ENCODE measurements at places on chromosomes 7 and 10.

DNA sequence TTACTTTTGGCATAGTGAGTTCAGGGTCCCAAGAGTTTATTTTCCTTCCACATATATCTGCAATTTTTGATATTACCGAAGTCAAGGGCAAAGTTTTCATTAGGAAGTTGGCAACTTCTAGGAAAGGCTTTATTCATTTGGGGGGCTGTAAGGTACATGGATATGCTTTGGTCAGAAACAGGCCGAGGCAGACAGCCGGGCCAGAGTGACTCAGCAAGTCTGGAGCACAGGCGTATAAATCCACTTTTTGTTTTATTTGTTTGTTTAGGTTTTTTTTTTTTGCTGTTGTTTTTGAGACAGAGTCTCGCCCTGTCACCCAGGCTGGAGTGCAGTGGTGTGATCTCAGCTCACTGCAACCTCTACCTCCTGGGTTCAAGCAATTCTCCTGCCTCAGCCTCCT lies 3.7 kb downstream of the ZNF680 start:
- no peak for DNase-seq

DNA sequence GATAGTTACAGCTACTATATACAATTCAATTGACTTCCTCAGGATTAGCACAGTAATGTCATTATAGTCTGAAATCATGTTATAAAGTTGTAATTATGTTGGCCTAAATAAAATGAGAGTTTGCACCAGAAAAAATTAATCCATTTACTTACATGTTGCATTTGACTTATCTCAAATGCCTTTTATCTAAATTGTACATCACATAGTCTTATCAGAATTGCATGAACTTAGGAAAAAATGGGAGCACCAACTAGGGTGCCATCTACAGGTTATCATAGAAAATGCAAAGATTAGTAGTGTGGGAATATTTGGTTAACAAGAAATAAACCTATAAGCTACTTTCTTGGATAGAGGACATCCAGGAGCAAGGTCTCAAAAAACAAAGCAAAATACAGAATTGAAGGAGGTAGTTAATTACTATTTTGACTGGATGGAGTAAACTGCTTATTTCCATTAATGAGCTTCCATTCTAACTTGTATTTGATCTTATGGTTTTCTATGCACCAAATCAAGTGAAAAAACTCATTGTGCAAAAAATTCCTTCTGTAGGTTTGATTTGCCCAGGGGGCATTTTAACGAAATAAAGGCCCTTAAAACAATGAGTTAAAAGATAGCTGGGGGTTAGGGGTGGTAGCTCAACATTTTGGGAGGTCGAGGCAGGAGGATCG lies 60.0 kb upstream of the ORC5 start:
- DNase-seq, result no peak

DNA sequence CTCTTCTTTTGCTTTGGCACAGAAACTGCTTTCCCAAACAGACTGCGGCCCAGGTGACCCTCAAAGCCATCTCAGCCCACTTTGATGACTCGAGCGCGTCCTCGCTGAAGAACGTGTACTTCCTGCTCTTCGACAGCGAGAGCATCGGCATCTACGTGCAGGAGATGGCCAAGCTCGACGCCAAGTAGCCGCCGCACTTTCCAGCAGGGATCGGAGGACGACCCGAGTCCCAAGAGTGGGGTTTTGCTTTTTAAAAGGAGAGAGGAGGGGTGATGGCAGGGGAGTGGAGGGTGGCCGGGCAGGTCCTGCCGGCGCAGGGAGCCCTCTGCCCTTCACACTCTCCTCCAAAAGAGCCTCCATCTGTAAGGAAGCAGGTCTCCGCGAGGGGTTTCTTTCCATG lies 21.1 kb downstream of the AIFM2 start:
- no peak for DNase-seq

- peak; percentile 74 for DNase-seq
These were observed 429.1 kb upstream of the NFE2L3 start for GRCh38 chr7:25722856-25723255.

DNA sequence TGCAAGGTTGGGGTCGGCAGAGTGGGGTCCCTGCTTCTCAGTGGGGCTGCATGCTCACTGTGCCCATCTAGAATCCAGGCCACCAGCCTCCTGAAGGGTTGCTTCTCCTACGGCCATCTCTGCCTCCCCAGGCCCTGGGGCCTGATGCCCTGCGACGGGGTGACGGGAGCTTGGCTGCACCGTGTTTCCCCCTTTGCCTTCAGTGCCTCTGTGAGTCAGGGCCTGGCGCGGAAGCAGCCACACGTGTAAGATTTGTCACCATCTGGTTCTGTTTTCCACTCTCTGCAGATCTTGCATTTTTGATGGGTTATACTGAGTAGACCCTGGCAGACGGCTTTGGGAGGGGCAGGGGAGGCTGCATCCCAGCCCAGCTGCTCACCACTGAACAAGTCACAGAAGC lies 7.2 kb downstream of the ADAMTS14 start:
- DNase-seq, result peak; percentile 84
